ENCODE measurements at places on chromosomes 12 and 14.

DNA sequence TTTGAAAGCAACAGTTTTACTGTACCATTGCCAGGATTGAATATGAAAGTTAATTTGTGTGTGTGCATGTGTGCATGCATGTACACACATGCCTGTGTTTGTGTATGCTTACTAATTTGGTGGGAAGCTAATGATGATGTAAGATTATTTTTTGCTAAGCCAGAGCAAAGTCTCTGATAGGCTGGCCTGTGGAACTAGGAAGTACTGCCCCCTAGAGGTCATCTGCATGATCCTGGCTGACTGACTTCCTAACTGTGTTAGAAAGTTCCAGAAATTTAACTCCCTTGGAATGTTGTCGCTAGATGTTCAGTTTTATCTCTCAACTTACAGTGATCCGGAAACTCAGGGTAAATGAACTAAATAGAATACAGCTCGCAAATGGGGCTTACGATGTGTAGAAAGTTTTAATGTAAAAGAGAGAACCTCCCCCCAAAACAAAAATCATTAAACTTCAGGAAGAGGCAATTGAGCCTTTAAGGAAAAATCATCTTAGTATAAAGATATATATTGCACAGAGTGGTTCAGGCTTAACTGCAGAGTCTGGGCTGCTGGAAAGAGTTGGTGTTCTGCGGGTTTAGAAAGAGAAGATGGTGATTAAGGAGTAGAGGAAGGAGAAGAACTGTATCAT lies 34.3 kb upstream of the SLC38A1 start:
- DNase-seq, result no peak

GRCh38 chr14:102726191-102726949 lies 50.9 kb upstream of the TRAF3 start:
- no peak for DNase-seq

DNA sequence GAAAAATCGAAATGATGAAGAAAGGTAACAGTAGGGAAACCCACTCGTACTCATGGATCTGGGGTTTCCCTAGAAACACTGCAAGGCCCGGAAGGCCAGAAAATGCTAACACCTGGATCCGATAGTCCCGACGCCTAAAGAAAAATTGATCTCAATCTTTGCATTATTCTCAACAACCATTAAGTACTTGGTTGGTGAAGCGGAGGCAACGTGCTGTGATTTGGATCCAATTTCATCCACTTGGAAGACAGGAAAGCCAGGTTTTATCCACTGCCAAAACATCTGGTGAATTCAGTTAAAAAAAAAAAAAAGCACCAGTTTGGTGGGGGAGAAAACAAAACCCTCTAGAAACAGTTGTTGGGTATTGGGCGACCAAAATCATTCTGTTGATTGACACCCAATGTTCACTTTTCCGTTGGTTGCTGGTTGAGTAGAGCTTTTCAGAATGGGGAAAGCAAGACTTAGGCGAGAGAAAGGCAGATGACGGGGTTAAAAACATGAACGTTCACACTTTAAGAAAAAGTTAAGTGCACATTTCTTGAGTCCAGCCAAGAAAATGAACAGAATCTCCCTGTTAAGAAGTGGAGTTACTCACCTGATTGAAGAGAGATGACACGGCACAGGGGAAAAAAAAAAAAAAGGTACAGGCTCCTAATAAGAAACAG lies 41.9 kb upstream of the MED13L start:
- DNase-seq, result no peak

DNA sequence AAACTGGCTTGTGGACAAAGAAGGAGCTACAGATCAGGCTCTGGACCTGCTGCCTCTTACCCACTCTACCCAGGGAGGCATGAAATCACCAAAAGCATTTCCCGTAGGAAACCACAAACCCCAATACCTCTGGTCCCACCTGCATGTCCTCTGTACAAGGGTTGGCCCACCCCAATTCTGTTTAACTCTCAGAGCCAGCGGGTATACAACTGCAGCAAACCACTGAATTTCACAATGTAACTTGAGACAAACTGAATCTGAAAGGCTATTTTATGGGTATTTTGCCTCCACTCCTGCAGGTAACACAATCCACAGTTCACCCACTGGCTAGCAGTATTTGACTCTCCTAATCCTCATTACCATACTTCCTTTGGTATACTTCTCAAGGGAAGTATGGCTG lies 16.5 kb downstream of the SIX1 start:
- DNase-seq, result no peak

GRCh38 chr14:36510874-36511273 lies 9.2 kb downstream of the NKX2-1 start:
- no peak for DNase-seq

DNA sequence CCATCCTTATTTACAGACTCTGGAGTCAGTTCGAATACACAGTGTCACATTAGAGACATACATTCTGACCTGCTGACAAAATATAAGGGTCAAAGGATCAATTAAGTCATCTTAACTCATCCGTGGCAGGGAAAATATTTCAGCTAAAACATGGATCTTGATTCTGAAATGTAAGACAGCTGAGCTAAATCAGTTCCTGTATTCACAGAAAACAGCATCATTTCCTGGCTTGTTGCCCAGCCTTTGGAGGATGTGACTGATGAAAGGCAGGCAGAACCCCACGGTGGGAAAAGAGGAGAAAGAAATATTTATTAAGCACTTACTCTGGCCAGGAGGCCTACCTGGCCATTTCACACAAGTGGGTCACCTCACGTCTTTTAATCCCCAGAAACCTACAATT lies 101.9 kb downstream of the GAS2L3 start:
- no peak for DNase-seq

DNA sequence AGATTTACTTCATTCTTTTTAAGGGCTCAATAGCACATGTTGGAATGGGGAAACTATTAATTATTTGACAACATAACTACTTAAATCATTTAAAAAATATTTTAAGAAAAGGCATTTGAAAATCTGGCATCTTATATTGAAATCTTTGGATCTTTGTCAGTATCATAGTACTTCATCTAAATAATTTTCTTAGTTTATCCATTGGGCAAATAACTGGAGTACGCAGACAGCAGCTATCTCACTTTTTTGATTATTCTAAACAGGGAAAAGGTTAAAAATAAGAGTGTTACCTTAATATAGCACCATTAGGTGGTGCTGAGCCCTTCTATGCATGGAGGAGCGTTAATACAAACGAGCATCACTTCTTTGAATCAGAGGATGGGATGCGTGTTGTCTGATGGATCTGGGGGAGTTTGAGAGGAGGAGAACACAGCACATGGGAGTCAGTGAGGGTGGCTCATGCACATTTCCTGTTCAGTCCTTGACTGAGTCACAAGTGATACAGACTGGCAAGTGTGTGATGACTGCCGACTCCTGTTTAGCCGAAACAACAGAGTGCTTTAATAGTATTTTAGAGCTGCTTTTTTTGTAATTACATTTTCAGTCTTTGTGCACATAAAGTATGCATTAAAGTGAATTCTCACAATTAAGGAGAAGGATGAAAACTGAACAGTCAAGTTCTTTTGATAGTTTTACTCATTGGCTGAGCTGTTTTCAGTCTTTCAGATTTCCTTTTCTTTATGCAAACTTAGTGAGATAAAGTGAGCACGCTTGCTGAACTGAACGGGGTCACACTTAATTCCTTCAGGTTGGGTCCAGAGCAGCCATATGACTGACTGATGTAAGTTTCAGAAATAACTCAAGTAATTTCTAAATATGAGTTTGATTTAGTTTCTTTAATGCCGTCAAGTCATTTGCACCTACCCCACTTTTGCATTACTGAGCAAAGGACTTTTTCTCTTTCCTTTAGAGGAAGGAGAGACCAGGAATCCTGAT lies 92.7 kb downstream of the DIP2B start:
- DNase-seq, result no peak

- no peak for DNase-seq
These were observed 14.1 kb downstream of the DRAM1 start for GRCh38 chr12:101891462-101891971.

DNA sequence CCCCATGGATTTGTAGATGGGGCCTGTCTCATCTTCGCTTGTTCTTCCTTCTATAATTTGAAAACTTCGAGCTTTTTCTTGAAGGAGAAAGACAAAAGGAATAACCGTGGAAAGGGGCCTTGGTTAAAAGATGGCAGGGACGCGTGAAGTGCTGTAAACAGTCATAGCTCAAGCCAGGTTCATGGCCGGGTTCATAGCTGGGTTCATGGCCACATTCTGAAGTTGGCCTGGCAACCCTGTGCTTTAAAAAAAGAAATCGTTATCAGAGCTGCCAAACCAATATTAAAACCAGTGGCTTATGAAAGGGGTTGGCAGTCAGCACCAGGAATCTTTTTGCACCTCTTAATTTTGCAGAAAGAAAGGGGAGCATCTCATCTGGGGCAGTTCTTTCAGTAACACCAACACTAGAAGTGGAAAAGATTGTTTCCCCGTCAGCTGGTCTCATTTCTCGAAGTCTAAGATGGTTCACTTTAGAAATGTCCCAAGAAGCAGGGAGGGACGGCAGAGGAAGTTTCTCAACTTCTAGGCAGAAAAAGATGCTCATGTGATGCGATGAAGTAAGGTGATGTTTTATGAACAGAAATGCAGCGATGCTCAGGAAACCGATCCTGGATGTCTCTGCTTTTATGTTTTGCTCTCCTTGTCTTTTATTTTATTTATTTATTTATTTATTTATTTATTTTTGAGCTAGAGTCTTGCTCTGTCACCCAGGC lies 193.1 kb upstream of the TBX3 start:
- DNase-seq, result no peak

DNA sequence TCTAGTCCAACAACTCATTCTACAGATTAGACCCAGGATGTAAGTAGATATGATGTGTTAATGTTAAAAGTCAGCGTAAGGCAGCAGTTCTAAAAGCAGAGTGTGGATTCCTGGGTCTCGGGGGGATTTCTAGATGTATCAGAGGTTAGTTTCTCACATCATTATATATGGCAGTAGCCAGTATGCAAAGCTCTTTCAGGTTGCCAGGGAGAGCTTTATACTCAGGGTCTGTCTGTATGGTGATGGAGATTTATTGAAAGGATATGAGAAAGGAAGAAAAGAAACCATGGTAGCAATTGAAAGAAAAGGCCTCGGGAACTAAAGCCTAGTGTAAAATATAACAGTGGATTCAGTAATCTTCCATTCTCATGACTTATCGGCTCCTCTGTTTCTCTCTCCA lies 26.2 kb upstream of the PAWR start:
- no peak for DNase-seq

Data from aorta (tissue), 5 donors.